ENCODE measurements at places on chromosomes 5 and 9.

DNA sequence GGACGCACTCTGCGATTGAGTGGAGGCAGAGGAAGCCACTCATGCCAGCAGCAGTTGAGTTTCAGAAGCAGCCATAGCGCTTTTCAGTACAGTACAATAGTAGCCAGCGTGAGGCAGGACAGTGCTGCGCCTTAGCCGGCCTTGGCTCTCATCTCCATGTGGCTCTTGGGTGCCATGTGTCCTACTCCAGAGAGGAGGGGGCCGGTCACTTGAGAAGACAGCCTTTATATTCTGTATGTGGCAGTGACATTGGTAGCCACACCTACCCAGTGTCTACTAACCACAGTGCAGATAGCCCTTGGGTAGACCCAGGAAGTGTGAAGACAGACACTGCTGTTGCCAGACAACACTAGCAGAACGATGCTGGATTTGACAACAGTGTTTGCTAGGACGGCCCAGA, 42.3 kb downstream of the FAM78A start:
- DNase-seq = no peak

DNA sequence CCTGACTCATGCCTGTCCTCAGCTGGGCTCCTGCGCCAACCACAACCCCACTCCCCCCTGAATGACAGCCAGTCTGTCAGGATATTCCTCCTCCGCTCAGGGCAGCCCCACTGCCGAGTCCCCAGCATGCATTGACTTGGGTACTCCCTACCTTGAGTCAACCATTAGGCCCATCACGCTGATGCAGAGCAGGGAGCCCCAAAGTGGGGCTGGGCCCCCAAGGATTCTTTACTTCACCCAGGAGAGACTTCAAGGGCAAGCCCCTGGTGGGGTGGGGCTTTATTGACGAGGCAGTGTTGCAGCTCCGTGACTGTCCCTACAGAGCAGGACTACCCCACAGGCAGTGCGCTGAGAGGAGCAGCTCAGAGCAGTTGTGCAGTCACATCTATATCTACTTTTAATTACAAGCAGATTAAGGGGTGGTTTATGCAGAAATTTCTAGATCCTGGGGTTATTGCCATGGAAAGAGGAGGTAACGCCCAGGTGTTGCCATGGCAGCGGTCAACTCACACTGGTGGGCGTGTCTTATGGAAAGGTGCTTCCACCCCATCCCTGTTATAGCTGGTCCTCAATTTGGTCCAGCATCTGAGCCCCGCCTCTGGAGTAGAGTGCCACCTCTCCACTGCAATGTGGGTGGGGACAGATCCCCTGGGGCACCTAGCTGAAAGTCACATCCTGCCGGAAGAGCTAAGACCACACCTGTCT, 32.1 kb upstream of the FCN1 start:
- DNase-seq = no peak

- no peak for DNase-seq
Measured at GRCh38 chr5:55149308-55149795, 10.6 kb upstream of the GPX8 start.

- peak; percentile 2 for DNase-seq
Measured at GRCh38 chr9:112997236-112997941, 14.6 kb downstream of the ZNF883 start.

- no peak for DNase-seq
Measured at GRCh38 chr9:102986425-102986824, 8.7 kb upstream of the CYLC2 start.

DNA sequence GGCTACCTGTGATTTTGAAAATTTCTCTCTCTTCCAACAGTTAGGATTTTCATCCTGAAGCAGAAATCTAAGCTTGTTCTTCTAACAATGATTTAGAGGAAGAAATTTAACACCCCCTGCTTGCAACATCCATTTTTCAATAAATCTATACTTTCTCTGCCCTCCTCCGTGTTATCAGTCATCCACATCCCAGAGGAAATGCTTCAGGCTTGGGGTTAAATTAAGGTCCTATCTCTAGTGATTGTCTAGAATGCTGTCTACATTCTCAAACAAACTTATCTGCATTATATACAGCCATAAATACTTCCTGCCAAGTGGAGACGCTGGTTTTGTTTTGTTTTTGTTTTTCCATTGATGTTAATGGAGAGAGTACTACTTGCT, 371.0 kb downstream of the CSNK1G3 start:
- DNase-seq = no peak

GRCh38 chr5:173217626-173218397, 17.2 kb downstream of the NKX2-5 start:
- DNase-seq = no peak

DNA sequence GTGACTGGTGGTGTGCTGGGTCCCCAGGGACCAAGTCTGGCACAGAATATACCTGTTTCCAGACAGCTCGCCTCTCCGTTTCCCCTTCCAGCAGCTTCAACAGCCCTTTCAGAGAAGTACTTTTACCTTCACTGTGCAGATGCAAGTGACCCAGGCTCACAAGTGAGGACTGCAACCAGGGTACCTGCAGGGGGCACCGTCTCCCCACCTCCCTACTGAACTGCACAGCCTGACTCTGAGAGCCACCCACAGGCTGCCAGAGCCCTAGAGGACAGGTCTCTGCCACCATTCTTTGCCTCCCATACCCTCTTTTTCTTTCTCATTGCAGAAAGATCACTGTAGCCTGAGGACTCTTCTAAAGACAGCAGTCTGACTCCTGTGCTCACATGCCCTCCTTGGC, 15.4 kb downstream of the IL9 start:
- DNase-seq = peak; percentile 32

DNA sequence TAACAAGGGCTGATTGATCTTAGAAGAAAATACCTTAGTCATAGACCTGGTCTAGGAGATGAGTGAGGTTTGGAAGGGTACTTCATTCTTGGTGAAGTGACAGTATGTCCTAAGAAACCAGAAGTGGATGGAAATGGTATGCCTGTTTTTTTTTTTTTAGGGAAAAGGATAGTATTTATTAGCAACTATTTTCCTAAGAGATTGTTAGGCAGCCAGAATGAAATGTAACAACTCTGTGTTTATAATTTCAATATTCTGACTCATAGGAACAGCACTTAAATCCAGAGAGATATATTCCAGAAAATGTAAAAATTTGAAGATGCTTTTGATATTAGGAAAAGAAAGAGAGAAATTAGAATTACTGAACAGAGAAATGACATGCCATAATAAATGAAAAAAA, 21.2 kb upstream of the ARL14EPL start:
- DNase-seq = peak; percentile 53

GRCh38 chr9:136546697-136547501, 1.1 kb upstream of the NOTCH1 start:
- DNase-seq = peak; percentile 62

DNA sequence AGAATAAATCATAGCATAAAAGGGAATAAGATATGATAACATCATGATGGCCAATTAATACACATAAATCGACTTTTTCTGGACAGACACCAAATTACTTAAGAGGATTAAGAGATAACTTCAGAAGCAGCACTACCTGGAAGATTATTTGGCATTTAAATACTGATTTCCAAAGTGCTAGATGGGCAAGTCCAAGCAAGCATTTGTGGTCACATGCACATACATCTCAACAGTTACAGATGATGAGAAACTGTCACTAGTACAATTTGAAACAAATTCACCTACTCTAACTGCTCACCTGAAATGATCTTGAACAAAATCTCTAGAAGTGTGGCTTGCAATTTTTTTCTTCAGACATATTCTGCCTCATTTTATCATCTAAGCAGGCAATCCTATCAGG, 26.8 kb upstream of the RASGEF1C start:
- DNase-seq = no peak

- peak; percentile 27 for DNase-seq
Measured at GRCh38 chr9:95268681-95269080, 48.8 kb downstream of the FANCC start.

DNA sequence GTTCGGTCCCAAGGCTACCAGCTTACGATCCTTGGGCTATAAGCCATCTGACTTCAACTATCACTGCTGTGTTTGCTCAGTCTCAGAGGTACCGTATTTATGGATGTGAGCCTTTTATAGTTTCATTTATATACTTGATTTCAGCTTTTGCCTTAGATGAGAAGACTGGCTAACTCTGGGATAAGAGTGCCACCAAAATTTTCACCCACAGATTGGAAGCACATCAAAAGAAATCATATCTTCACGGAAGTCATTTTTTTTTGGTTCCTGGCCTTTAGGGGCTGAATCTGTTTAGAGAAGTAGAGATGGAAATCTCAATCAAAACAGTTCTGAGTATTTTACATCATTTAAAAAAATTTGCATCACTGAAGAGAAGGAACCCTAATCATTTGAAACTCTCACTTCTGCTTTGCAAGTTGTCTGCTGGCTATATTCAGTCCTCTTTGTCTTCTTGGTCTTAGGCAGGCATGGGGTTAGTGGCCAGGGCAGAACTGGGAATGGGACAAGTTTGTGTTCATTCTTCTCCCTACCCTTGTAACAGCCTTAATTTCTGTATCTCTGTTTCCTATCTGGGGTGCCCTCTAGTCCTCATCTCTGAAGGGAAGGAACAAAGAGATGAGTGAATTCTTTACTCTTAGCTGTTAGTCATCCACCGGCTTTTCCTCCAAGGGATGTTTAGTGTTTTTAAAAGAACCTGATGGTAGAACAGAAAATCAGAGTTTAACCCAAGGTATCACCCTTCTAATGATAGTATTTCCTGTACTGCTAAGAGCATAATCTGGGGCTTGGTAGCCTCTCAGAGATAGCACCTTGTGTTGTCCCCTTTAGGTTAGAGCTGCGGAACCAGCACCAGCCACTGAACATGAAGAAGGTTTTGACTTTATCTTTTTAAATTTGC, 14.1 kb upstream of the TNFAIP8 start:
- DNase-seq = no peak

DNA sequence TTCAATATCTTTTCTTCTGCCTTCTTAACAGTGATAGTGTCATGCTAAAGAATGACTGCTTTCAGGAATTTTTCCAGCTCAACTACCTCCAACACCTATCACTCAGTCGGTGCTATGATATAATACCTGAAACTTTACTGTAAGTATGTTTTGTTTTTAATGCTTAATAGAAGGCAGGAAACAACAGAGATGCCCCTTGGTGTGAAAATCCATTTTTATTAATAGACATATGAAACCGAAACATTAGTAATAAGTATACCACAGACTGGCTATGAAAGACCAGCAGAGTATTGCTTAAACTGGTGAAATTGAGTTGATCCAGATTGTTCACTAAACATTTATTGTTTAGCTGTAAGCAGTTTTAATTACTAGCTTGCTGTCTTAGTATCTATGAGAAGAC, 25.2 kb downstream of the SKP2 start:
- no peak for DNase-seq

DNA sequence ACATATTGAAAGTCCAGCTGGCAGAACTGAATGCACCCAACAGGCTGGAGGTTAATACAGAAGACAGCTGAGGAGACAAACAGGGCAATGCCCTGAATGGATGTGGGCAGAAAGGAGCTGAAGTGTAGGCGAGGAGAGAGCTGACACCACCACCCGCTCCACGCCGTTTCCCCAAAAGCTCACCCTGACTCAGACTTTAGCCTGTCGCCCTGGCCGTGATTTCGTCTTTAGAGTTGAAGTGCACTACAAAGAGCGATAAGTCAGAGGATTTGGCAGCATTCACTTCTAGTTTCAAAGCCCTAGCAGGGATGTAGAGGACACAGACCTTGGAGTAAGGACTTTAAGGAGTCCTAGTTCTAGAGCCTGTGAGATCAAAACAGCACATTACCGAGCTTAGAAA, 2.2 kb upstream of the ERAP1 start:
- no peak for DNase-seq

DNA sequence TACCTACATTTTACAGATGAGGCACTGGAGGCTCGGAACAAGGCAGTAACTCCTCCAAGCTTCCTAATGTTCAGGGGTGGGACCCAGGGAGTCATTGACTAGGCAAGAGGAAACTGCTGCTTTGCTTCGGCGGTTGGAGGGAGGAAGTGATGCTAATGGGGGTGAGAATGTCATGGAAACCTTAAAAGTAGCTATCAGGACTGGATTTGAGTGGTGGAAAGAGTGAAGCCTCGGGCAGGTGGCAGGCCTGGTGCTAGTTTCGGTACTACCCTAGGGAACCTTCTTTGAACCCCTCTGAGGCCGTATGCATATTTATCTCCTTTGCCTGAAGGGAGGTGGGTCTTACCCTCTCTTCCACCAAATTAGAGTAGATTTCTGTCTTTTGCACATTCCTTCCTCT, 1.6 kb downstream of the BSPRY start:
- no peak for DNase-seq

- peak; percentile 49 for DNase-seq
Measured at GRCh38 chr5:156836846-156837245, 13.2 kb upstream of the PPP1R2B start.

GRCh38 chr5:129971714-129972113, 67.4 kb downstream of the CHSY3 start:
- no peak for DNase-seq

DNA sequence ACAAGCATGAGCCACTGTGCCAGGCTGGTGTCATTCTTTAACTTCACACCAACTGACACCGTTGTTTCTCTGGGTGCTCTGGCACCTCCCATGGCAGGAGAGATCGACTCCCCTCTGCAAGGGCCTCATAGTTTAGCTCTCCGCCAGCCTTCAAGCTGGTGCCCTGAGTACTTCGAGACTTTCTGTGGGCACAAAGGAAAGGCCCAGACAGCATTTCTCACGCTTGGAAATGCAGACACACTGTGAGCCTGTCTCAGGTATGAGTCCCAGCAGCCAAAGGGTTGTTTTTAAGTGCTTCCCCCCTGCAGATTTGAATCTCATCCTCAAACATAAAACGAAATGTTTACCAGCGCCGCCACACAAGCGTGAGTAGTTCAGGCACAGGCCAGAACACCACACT, 11.1 kb upstream of the TCF7 start:
- DNase-seq = no peak

GRCh38 chr9:4386819-4387218, 87.0 kb upstream of the GLIS3 start:
- peak; percentile 4 for DNase-seq

DNA sequence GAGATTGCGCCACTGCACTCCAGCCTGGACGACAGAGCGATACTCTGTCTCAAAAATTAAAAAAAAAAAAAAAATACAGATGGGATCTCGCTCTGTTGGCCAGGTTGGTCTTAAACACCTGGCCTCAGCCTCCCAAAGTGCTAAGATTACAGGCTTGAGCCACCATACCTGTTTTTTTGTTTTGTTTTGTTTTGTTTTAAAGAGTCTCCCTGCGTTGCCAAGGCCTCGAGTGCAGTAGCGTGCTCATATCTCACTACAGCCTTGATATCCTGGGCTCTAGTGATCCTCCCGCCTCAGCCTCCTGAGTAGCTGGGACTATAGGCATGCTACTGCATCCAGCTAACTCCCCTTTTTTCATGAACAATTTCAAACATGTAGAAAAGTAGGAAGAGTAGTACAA, 7.2 kb downstream of the ATP6V0E1 start:
- no peak for DNase-seq

GRCh38 chr5:175471196-175471595, 7.2 kb upstream of the SFXN1 start:
- no peak for DNase-seq

GRCh38 chr5:119943148-119943547, 313.8 kb downstream of the FAM170A start:
- peak; percentile 44 for DNase-seq

GRCh38 chr5:160618286-160618685, 196.6 kb downstream of the PTTG1 start:
- no peak for DNase-seq

- peak; percentile 92 for DNase-seq
Measured at GRCh38 chr5:34533582-34534522, 122.3 kb upstream of the RAI14 start.

Measured in GM23248 (cell line).